ENCODE measurements at places on chromosomes 1 and 21. TPM values are rescaled to one million over a fixed set of nuclear protein-coding genes. Genes with fewer than 3 reads are reported as not detected.

FRRS1 gene
- 4.2 TPM for total RNA-seq

GRCh38 chr1:189752461-189752995 lies 725.1 kb downstream of the BRINP3 start:
- no peak overlapping the region for H3K4me3 ChIP-seq
- no peak for DNase-seq
- H3K4me1 ChIP-seq = no peaks in the 10 kb centered on the region

ADCY10 gene
- 0.05 TPM for total RNA-seq

FAM72C gene
- 25.9 TPM for total RNA-seq

DNA sequence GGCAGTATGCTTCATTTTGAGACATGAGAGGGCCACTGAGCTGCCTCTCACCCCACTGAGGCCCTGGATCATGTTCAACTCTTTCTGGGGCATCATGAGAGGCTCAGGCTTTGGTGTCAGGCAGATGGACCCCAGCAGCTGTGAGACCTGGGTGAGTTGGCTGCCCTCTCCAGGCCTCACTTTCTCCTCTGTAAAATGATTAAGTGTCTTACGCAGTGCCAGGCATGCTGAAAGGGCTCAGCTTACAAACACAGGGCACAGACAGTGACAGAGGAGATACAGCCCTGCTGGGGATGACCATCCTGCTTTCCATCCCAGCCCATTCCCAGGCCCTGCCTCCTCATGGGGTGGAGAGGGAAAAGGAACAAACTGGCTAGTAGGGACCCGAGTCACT lies 387.4 kb downstream of the MATN1 start:
- H3K27me3 ChIP-seq = no peaks in the 10 kb centered on the region
- no peak for DNase-seq
- H3K27ac ChIP-seq = no peak overlapping the region

GRCh38 chr21:34190576-34191321 lies 117.4 kb downstream of the MRPS6 start:
- peak overlapping the region; percentile 69 for H3K27ac ChIP-seq
- no peaks in the 10 kb centered on the region for H3K27me3 ChIP-seq
- H3K4me1 ChIP-seq = peaks cover 35% of the 10 kb centered on the region
- peak; percentile 28 for DNase-seq
- H3K36me3 ChIP-seq = peaks cover 10% of the 10 kb centered on the region

DNA sequence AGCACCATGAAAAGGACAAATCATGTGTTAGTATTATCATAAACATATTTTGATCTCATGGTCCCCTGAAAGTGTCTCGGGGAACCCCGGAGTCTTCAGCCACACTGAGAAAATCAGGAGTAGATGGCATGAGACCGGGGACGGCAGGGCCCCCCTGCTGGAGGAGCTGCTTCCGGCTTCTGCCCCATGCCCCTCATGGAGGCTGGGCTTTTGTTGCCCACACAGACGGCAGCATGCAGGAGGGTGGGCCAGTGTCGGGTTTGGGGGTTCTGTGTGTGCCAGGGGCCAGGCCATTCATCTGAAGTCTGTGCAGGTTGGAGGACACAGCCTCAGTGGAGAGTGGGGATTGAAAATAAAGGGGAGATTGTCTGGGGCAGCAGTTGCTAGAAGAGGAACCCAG lies 75.1 kb upstream of the CD34 start:
- H3K4me3 ChIP-seq = no peak overlapping the region
- no peaks in the 10 kb centered on the region for H3K36me3 ChIP-seq
- DNase-seq = no peak
- peaks cover 13% of the 10 kb centered on the region for H3K27me3 ChIP-seq
- no peaks in the 10 kb centered on the region for H3K4me1 ChIP-seq
- H3K27ac ChIP-seq = no peak overlapping the region

DNA sequence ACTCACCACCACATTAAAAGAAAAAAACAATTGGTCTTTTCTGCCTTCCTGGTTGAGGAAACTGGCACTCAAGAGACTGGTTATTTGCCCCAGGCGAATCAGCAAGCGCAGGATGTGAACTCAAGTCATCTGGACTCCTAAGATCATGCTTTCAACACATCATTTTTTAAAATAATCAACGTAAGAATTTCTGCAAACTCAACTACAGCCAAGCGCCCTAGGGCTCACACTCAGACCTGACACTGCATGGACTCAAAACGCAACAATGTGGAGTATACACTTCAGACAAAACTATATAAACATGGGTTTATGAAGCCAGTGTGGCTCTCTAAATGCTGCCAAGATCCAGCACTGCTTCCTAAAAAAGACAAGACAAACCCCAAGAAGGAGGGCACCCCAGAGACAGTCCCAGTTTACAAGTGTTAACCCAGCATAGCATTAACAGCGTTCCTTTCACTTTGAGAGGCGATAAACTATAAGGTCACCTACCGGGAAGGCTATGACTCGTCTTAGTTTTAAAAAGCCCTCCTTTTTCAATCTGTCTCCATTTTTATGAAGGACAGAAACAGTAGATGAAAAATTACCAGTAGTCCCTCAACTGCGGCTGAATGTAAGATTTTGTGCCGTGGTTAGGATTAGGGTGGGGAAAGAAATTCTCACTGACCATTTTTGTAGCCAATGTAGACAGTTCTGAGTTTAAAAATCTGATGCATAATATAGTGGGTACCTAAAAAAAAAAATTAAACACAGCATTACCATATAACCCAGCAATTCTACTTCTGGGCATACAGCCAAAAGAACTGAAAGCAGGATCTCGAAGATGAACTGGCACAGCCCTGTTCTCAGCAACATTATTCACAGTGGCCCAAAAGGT lies 54.8 kb downstream of the SIPA1L2 start:
- peak overlapping the region; percentile 63 for H3K27ac ChIP-seq
- H3K36me3 ChIP-seq = no peaks in the 10 kb centered on the region
- H3K27me3 ChIP-seq = no peaks in the 10 kb centered on the region
- peak overlapping the region; percentile 26 for H3K4me3 ChIP-seq
- DNase-seq = no peak

- H3K4me1 ChIP-seq = peaks cover 8% of the 10 kb centered on the region
- peaks cover 2% of the 10 kb centered on the region for H3K36me3 ChIP-seq
- no peak overlapping the region for H3K27ac ChIP-seq
- H3K27me3 ChIP-seq = no peaks in the 10 kb centered on the region
Measured at GRCh38 chr1:235404190-235404589, 37.0 kb downstream of the TBCE start.

PPIAL4G gene
- not detected for total RNA-seq

CHIA gene
- total RNA-seq = not detected

- no peak for DNase-seq
- H3K27me3 ChIP-seq = peaks cover 20% of the 10 kb centered on the region
- no peak overlapping the region for H3K4me3 ChIP-seq
- H3K27ac ChIP-seq = no peak overlapping the region
- H3K36me3 ChIP-seq = no peaks in the 10 kb centered on the region
Measured at GRCh38 chr1:176552217-176552991, 89.4 kb downstream of the PAPPA2 start.

GRCh38 chr1:230611128-230611877 lies 31.0 kb upstream of the COG2 start:
- H3K4me3 ChIP-seq = no peak overlapping the region
- no peaks in the 10 kb centered on the region for H3K36me3 ChIP-seq
- H3K27ac ChIP-seq = no peak overlapping the region
- no peaks in the 10 kb centered on the region for H3K4me1 ChIP-seq

PTCH2 gene
- total RNA-seq = 0.13 TPM

DNA sequence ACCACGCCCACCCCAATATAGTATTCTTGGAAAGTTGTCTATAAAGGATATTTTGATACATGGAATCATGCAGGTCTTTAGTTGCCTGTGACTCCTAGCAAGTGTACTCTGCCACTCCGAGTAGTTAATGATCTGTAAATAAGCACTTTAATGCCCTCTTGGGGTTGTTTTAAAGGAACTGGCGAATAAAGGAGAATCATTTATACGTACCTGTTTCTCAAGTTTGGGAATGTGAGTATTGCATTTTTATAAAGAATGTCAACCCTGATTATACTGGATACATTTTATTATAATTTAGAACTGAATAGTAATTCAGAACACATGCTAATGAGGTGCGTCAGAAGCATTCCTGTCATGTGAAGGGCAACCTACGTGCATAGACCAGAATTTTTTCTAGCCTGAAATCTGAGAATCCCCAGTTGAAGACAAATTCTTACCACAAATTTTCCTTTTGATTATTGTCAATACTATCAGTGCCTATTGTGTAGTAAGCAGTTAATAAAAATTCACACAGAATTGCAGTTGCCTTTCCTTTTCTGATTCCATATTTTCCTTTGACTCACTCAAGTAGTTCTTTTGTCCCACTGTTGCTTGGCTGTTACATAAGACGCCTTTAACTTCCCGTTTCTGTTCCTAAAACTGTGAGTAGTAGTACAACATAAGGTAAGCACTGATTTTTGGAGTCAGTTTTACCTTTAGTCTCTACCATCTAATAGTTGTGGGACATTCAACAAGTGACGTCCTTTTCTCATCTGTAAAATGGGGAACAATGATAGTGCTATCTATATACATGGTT lies 5.1 kb downstream of the AHCYL1 start:
- no peak overlapping the region for H3K27ac ChIP-seq
- H3K4me1 ChIP-seq = peaks cover 51% of the 10 kb centered on the region
- no peaks in the 10 kb centered on the region for H3K27me3 ChIP-seq
- H3K4me3 ChIP-seq = no peak overlapping the region
- H3K36me3 ChIP-seq = peaks cover 15% of the 10 kb centered on the region

KRTAP11-1 gene
- not detected for total RNA-seq

GRCh38 chr1:184199036-184199435 lies 147.5 kb downstream of the TSEN15 start:
- no peak overlapping the region for H3K27ac ChIP-seq
- H3K27me3 ChIP-seq = peaks cover 4% of the 10 kb centered on the region
- H3K4me1 ChIP-seq = no peaks in the 10 kb centered on the region
- H3K36me3 ChIP-seq = no peaks in the 10 kb centered on the region
- H3K4me3 ChIP-seq = no peak overlapping the region

GPR161 gene
- total RNA-seq = 0.20 TPM

- no peaks in the 10 kb centered on the region for H3K27me3 ChIP-seq
- no peak overlapping the region for H3K27ac ChIP-seq
Measured at GRCh38 chr1:234901491-234902049, 227.1 kb downstream of the TOMM20 start.

DNA sequence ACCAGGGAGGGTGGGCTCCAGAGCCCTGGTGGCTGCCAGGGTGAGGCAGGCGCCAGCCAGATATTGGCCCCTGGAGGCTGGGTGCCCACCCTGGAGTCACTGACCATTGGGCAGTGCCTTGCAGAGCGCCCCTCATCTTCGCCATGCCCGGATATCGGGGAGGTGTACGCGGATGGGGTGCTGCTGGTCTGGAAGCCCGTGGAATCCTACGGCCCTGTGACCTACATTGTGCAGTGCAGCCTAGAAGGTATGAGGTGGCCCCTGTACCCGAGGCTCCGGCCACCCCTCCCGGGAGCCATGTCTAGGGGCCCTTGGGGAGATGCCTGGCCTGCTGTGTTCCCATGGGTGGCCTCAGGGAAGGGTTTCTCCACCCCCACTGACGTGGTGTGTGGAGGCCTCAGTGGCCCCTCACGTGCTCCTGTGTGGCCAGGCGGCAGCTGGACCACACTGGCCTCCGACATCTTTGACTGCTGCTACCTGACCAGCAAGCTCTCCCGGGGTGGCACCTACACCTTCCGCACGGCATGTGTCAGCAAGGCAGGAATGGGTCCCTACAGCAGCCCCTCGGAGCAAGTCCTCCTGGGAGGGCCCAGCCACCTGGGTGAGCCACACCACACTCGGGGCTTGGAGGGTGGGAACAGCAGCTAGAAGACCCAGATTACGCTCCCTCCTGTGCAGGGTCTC lies 30.9 kb downstream of the TRIM11 start:
- no peaks in the 10 kb centered on the region for H3K36me3 ChIP-seq
- H3K4me1 ChIP-seq = peaks cover 7% of the 10 kb centered on the region
- H3K27me3 ChIP-seq = peaks cover 15% of the 10 kb centered on the region
- H3K27ac ChIP-seq = no peak overlapping the region

PEAR1 gene
- not detected for total RNA-seq

PIK3C2B gene
- total RNA-seq = 26.6 TPM

DNA sequence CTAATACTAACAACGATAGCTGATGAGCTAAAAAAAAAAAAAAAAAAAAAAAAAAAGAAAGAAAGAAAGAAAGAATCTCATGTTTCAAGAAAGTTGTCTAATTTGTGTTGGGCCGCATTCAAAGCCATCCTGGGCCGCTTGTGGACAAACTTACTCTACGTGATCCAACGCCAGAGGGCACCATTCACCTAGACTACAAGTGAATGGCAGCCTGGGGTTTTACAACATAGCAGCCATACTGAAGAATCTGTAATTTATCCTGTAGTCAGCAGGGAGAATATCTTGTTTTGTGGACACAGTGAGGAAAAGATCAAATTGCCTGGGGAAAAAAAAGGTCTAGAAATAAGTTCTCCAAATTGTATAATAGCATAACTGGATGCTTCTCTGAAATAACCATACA lies 47.0 kb downstream of the CYP2J2 start:
- no peak overlapping the region for H3K27ac ChIP-seq
- no peak overlapping the region for H3K4me3 ChIP-seq
- DNase-seq = peak; percentile 81
- H3K4me1 ChIP-seq = peaks cover 2% of the 10 kb centered on the region

GRCh38 chr1:181405584-181405983 lies 77.7 kb upstream of the CACNA1E start:
- no peaks in the 10 kb centered on the region for H3K36me3 ChIP-seq
- H3K4me1 ChIP-seq = peaks cover 11% of the 10 kb centered on the region

- H3K27me3 ChIP-seq = no peaks in the 10 kb centered on the region
- H3K27ac ChIP-seq = no peak overlapping the region
- peaks cover 5% of the 10 kb centered on the region for H3K36me3 ChIP-seq
- H3K4me3 ChIP-seq = no peak overlapping the region
- DNase-seq = no peak
- peaks cover 30% of the 10 kb centered on the region for H3K4me1 ChIP-seq
Measured at GRCh38 chr1:113881661-113882060, 5.7 kb downstream of the BCL2L15 start.

DNA sequence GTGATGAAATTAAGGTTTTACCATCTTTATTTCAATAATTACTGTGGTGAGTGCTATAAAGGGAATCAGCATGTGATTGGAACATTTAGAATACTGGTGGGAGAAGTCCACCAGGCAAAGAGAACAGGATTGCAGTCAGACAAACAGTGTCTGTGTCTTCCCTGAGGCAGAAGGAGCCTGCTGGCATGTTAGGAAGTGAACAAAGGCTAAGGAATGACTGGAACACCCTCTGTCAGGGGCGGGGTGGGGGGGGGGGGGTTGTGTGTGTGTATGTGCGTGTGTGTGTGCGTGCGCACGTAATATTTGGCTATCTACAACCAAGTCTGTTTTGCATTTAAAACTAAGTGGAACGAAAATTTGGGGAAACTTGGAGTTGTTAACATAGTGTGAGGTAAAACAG lies 30.2 kb downstream of the SRRM1 start:
- no peaks in the 10 kb centered on the region for H3K27me3 ChIP-seq
- no peaks in the 10 kb centered on the region for H3K4me1 ChIP-seq

- no peak for DNase-seq
- no peaks in the 10 kb centered on the region for H3K4me1 ChIP-seq
- no peaks in the 10 kb centered on the region for H3K27me3 ChIP-seq
- no peak overlapping the region for H3K27ac ChIP-seq
Measured at GRCh38 chr1:41767534-41768525, 150.9 kb downstream of the HIVEP3 start.

RNU1-1 gene
- 820 TPM for total RNA-seq

DNA sequence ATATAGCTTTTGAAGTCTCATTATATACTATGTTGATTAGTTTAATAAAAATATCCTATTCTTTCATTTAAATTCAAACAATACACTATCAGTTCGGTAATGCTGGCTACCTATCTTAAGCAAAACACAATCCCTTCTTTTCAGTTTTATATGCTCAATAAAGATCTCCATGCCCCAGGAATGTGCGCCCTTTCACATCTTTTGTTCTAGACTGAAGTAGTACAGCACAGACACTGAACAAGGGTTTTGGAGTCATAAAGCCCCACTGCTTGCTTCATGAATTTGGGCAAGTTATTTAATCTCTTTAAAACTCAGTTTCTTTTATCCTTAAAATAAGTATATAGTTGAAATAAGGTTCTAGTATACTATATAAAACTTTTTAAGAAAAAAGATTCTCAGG lies 22.4 kb downstream of the SYDE2 start:
- H3K27ac ChIP-seq = no peak overlapping the region
- no peak overlapping the region for H3K4me3 ChIP-seq
- peaks cover 13% of the 10 kb centered on the region for H3K4me1 ChIP-seq

Data from activated CD8-positive, alpha-beta T cell treated with anti-CD3 and anti-CD28 coated beads for 36 hours (primary cell).